Motor neuron (in vitro differentiated cells): ENCODE measurements at places on chromosomes 12 and 14.
A peak's percentile ranks its signal among the peaks of the same experiment; 100 is the strongest.

DNA sequence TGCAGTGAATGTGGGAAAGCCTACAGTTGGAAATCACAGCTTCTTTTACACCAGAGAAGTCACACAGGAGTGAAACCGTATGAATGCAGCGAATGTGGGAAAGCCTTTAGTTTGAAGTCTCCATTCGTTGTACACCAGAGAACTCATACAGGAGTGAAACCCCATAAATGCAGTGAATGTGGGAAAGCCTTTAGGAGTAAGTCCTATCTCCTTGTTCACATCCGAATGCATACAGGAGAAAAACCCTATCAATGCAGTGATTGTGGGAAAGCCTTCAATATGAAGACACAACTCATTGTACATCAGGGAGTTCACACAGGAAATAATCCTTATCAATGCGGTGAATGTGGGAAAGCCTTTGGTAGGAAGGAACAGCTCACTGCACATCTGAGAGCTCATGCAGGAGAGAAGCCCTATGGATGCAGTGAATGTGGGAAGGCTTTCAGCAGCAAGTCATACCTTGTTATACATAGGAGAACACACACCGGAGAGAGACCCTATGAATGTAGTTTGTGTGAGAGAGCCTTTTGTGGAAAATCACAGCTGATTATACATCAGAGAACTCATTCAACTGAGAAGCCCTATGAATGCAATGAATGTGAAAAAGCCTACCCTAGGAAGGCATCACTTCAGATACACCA is 24.6 kb downstream of the ZNF26 start:
- no peak for ATAC-seq

DNA sequence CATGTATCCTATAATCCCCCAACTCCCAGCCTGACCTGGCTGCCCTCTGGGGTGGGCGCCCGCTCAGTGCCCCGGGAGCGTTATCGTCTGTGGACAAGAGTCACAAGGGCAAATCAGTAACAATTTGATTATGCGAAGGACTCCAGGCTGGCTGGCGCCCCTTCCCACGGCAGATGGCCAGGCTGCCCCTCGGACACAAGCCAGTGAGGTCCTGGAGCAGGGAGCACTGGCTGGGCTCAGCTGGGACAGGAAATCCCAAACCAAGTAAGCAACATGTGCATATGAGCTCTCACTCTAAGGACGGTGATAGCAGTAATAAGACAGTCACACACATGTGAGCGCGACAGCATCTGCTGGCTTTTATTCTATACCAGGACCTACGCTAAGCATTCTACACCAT is 59.3 kb upstream of the FAM222A start:
- ATAC-seq = peak; percentile 42

- ATAC-seq = no peak
These were observed 1.4 kb upstream of the GLRX5 start for GRCh38 chr14:95533391-95533821.

DNA sequence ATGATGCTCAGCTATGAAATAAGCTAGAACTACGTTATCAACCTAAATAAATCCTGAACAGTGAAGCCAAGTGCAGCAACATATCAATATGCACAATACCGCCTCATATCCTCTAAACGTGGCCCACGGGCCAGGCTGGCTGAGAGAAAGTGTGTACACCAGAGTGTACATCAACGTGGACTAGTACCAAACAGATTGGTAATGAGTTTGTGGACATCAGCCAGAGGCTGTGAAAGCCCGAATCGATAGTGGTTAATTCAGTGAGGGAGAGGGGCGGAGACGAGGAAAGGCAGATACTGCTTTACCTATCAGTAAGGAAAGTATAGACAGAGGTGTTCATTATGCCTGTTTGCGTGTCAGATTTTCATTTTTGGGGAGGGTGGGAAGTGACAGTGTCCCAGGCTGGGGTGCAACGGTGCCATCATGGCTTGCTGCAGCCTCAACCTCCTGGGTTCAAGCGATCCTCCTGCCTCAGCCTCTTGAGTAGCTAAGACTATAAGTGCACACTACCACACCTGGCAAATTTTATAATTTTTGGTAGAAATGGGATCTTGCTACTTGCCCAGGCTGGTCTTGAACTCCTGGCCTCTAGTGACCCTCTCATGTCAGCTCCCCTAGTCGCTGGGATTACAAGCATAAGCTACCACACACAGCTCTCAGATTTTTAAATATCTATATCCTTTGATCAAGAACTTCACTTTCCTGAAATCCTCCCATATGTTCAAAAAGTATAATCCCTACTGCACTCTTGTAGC is 50.1 kb downstream of the ANAPC7 start:
- ATAC-seq = no peak

- no peak for ATAC-seq
These were observed 11.4 kb downstream of the SCNN1A start for GRCh38 chr12:6364044-6364374.

DNA sequence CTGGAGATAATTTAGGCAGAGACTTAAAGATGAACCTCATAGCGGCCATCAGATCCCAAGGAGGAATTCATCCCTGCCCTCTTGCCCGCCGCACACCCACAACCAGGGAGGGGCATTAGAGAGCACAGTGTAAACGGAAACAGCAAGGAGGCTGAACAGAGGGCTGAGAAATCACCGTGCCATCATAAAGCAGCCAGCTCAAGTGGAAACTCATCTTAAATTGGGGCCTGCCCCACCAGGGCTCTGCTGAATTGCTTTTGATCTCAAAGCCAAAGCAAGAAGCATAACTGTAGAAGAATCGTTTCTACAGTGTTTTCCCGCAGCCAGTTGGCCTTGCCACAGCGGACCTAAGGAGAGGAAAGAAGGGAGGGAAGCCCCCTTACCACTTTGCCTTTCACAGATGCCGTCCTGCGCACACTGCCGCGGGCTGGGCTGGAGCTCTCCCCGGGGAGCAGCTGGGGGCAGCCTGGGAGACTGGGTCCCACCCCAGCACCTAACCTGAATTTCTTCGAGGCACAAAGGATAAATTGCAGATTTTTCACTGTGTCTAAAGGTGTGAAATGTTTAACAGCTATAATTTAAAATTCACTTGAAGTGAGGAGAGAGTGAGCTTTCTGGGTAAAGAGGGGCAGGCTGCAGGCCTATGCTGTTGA is 51.8 kb upstream of the MMP17 start:
- ATAC-seq = peak; percentile 64

DNA sequence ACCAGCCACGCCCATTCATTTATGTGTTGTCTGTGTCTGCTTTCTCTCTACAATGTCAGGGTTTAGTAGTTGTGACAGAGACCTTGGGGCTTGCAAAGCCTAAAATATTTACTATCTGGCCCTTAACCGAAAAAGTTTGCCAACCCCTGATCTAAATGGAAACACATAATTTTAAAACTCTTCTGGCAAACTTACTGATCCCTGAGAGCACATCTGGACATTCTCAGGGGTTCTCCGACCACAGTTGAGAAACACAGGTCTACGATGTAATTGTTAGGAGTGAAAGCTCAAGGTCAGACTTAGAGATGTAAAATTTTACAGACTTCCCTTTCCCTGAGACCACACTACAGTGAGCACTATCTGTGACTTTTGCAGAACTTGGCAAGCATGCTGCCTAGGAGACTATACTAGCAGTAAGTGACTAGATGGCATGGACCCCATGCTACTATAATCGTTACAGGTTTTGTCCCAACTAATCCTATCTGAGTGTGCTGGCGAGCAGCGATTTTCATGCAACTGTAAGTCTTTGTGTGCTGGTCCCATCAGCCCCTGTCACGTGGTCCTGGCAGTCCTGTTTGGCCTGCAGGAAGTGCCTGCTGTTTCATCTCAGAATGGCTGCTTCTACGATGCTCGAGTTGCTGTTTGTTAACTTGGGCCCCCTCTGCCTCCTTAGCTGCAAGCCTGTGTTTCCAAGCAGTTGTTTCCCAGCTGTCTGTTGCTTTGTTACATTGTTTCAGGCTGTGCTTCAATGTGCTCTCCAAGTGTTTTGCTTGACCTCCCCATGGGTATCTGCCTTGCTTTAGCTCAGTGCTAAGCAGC is 21.6 kb downstream of the TMTC2 start:
- peak; percentile 88 for ATAC-seq
